ENCODE measurements at places on chromosomes 6 and 20. TPM values are rescaled to one million over a fixed set of nuclear protein-coding genes. Genes with fewer than 3 reads are reported as not detected.

Gene GPR6
- total RNA-seq, result not detected

Gene SPO11
- not detected for total RNA-seq

Gene RMND1
- total RNA-seq, result 34.1 TPM

Gene DTNBP1
- total RNA-seq, result 16.4 TPM

Gene PGC
- not detected for total RNA-seq

Gene GTPBP2
- total RNA-seq, result 68.1 TPM

Gene GRM1
- total RNA-seq, result 0.05 TPM

Gene SMOC2
- not detected for total RNA-seq

Gene PDE10A
- 10.0 TPM for total RNA-seq

Gene CLPSL2
- total RNA-seq, result not detected

Gene TRMT11
- total RNA-seq, result 7.7 TPM

Gene TULP1
- not detected for total RNA-seq

Gene SALL4
- 1.8 TPM for total RNA-seq

Gene QKI
- total RNA-seq, result 180 TPM

Gene ISM1
- 1.3 TPM for total RNA-seq

Gene GNMT
- not detected for total RNA-seq

Gene TPMT
- total RNA-seq, result 10.5 TPM

Gene BPI
- not detected for total RNA-seq

Gene DNAAF9
- total RNA-seq, result 18.8 TPM

Gene HLA-B
- total RNA-seq, result 1,037 TPM

Gene SIRPD
- total RNA-seq, result 0.19 TPM

Gene ADGRF1
- total RNA-seq, result 0.82 TPM

Gene SSTR4
- not detected for total RNA-seq

Gene PKHD1
- total RNA-seq, result 0.53 TPM

Gene RSPO3
- 1.8 TPM for total RNA-seq

Gene ZC3H12D
- not detected for total RNA-seq

Gene TXLNB
- 0.73 TPM for total RNA-seq

Gene ECT2L
- total RNA-seq, result 0.12 TPM

Gene COL12A1
- 49.3 TPM for total RNA-seq

Gene CDH26
- total RNA-seq, result not detected

Gene TINAG
- 4.8 TPM for total RNA-seq

Gene ECI2
- total RNA-seq, result 92.2 TPM

Gene SDHAF4
- 5.3 TPM for total RNA-seq

Gene OR2B6
- total RNA-seq, result not detected

Gene HLA-DOA
- total RNA-seq, result not detected

Gene C2
- total RNA-seq, result not detected

Gene COL21A1
- total RNA-seq, result 0.29 TPM

Gene WFDC12
- not detected for total RNA-seq

Gene PROCR
- 92.8 TPM for total RNA-seq

Gene RNF217
- 15.2 TPM for total RNA-seq

Gene VSX1
- total RNA-seq, result not detected

Gene ULBP2
- 19.0 TPM for total RNA-seq

Gene ATXN1
- total RNA-seq, result 13.1 TPM

Gene LCA5
- total RNA-seq, result 3.3 TPM

Gene CASS4
- not detected for total RNA-seq

Gene MAP3K7
- total RNA-seq, result 24.4 TPM

Gene SAMD5
- total RNA-seq, result 9.0 TPM

Gene PNLDC1
- not detected for total RNA-seq
